ENCODE measurements at places on chromosomes 7 and 10.

- no peak for DNase-seq
Measured at GRCh38 chr7:92987538-92987937, 130.2 kb downstream of the SAMD9 start.

GRCh38 chr10:4294271-4294670, 509.3 kb upstream of the KLF6 start:
- DNase-seq, result no peak

GRCh38 chr7:22860337-22860736, 37.7 kb upstream of the TOMM7 start:
- DNase-seq, result no peak

- DNase-seq, result no peak
Measured at GRCh38 chr7:155208681-155209477, 88.8 kb upstream of the INSIG1 start.

DNA sequence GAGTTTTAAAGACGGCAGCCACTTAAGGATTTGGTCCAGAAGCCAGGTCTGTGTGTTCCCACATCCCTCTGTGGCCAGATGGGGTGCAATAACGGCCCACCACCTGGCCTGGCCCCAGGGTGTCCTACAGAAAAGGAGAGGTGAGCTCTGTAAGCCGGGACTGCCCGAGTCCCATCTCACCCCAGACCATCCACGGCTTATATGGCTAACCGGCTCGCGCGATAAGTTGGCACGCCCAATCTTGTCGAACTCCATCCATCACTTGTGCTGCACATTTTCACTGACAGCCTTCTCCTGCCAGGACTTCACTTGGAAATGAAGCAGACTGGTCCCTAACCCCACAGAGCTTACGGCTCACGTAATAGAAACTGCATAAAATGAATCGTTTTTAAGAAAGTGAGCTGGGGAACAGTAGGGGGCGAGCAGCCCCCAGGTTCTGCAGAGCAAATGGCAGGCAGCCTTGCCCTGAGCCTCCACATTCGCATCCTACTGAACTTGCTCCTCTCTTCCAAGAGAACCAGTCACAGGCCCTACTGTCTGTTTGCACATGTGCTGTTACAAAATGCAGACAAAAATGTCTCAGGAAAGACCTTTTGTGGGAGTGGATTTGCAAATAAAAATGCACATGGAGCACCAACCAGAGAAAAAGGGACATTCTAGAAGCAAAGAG, 98.2 kb downstream of the TNS3 start:
- DNase-seq, result no peak

GRCh38 chr10:14812271-14812670, 25.6 kb downstream of the CDNF start:
- DNase-seq, result no peak

- no peak for DNase-seq
Measured at GRCh38 chr10:132590094-132590751, 52.6 kb downstream of the INPP5A start.

GRCh38 chr7:40839881-40840280, 705.1 kb downstream of the SUGCT start:
- DNase-seq, result no peak

DNA sequence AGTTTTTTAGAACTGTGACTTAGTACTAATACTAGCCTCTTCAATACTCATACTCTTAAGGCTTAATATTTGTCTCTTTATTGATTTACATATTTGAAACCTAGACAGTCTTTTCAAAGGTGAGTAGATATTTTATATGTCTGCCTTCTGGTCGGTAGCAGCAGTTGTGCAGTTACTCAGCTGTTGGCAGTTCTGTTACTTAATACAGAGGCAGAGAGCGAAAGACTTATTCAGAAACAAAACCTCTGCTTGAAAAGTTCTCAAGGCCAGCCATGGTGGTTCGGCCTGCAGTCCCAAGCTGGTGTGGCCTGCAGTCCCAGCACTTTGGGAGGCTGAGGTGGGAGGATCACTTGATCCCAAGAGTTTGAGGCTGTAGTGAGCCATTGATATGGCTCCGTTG, 84.2 kb downstream of the AUTS2 start:
- DNase-seq, result no peak

- no peak for DNase-seq
Measured at GRCh38 chr7:2357165-2357564, 2.5 kb downstream of the EIF3B start.
